AG20443 (cell line): ENCODE measurements at places on chromosomes 12 and 14.

- no peak for DNase-seq
Measured at GRCh38 chr14:78752518-78753188, 582.5 kb downstream of the NRXN3 start.

DNA sequence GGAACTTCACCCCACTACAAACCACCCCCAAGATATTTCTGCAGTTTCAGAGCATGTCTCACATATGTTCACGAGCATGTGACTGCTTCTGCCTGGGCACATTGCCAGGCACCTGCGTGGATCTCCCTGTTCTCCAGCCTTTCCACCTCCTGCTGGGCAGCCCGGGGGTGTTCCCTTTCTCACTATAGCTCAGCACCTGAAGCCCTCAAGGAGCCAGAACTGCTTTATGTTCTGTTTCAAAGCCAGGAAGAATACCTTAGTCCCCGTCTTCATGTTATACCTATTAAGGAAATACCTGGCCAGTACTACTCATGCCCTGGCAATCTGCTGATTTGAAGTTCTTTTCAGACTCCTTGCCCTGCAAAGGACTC is 4.2 kb upstream of the FGF6 start:
- no peak for DNase-seq

GRCh38 chr12:104956870-104957718 is 996 bp downstream of the SLC41A2 start:
- DNase-seq, result no peak

- no peak for DNase-seq
Measured at GRCh38 chr12:1906579-1906978, 11.9 kb downstream of the CACNA2D4 start.

GRCh38 chr12:52171950-52172512 is 19.8 kb downstream of the KRT80 start:
- no peak for DNase-seq

- peak; percentile 60 for DNase-seq
Measured at GRCh38 chr12:14185427-14186192, 179.9 kb upstream of the ATF7IP start.

- no peak for DNase-seq
Measured at GRCh38 chr12:55718015-55718414, 2.2 kb downstream of the BLOC1S1 start.

DNA sequence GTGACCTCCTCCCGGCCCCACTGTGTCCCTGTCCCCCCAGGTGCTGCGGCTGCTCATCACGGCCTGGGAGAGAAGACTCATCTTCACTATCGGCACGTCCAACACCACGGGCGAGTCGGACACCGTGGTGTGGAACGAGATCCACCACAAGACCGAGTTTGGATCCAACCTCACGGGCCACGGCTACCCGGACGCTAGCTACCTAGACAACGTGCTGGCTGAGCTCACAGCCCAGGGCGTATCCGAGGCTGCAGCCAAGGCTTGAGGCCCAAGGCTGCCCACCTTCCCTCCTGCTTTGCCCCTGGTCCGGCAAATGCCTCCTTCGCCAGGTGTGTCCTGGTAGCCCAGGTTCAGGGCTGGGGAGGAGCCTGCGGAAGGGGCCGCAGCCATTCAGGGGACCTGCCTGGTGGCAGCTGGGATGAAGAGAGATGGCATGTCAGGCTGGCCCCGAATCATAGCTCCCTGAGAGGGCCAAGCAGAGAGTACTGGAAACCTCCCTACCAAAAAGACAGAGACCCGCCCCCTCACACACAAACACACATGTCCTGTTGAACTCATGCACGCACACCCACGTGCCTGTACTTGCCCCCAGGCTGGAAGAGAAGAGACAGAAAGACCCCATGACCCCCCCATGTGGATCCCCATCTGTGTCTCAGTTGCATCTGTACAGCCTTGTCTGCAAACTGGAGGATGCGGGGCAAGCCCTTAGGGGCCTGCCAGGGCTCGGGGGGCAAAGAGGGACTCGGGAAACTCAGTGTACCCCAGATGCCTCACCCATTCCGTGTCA is 38.7 kb downstream of the RASAL1 start:
- DNase-seq, result no peak

DNA sequence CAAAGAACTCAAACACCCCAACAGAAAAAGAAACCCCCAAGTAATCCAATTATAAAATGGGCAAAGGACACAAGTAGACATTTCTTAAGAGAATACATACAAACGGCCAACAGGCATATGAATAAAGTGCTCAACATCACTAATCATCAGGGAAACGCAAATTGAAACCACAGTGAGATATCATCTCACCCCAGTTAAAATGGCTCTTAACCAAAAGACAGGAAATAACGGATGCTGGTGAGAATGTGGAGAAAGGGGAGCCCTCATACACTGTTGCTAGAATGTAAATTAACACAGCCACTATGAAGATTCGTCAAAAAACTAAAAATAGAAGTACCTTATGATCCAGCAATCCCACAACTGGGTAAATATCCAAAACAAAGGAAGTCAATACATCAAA is 52.4 kb downstream of the CLMN start:
- no peak for DNase-seq
